ENCODE measurements at places on chromosomes 5 and 9.

DNA sequence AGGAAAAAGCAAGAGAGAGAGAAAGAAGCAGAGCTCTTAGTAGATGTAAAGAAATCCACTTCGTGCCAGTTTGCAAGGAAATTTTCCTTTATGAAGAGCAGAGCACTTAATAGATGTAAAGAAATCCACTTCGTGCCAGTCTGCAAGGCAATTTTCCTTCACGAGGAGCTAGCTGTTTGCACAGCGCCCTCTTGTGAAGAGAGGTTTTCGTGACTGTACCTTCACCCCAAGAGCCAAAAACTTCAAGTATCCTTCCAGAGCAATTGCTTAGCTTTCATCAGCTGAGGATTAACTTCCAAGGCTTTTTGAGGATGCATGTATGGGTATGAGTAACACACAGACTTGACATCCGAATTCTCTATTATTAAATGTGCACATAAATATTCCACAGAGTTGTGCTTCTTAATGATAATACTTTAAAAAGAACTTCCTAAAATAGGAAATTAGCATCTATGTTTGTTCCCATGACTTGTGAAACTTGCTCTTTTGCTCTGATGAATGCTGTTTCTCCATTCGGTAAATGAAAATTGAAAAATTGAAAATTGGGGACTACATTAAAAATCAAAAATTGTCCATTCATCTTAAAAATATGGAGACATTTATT, 525.6 kb downstream of the PDE4D start:
- peak; percentile 22 for DNase-seq

DNA sequence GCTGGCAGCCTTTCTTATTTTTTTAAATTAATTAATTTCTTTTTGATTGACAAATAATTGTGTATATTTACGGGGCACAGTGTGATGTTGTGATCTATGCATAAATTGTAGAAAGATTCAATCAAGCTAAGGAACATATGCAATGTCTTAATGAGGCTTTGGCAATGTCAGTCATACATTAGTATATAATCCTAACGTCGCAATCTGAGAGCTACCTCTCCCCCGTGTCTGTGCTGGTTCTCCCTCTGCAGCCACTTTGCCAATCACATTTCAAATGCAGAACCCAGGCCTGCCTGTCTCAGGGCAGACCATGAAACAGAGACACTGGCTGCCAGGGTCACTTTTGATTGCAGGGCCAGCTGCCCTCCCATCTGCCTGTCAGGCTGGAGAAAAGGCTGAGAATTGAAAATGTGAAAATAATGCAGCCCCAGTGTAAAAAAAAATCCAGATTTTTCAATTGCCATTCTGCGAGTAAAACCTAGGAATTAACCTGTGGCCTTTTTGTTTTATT, 56.3 kb downstream of the SLC24A2 start:
- no peak for DNase-seq

- DNase-seq, result no peak
Observed at GRCh38 chr5:116358911-116359418, 215.7 kb downstream of the SEMA6A start.

- DNase-seq, result peak; percentile 31
Observed at GRCh38 chr5:38265546-38266179, 7.3 kb downstream of the EGFLAM start.

DNA sequence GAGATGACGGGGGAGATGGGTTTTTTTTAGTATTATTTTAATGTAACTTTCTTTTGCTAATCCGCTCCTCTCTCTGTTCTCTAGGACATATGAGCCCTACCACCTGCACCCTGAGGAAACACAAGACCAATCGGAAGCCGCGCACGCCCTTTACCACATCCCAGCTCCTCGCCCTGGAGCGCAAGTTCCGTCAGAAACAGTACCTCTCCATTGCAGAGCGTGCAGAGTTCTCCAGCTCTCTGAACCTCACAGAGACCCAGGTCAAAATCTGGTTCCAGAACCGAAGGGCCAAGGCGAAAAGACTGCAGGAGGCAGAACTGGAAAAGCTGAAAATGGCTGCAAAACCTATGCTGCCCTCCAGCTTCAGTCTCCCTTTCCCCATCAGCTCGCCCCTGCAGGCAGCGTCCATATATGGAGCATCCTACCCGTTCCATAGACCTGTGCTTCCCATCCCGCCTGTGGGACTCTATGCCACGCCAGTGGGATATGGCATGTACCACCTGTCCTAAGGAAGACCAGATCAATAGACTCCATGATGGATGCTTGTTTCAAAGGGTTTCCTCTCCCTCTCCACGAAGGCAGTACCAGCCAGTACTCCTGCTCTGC, 4.8 kb downstream of the MSX2 start:
- no peak for DNase-seq

GRCh38 chr5:53366245-53366644, 114.2 kb upstream of the FST start:
- DNase-seq, result no peak

GRCh38 chr9:5920860-5921328, 30.2 kb downstream of the MLANA start:
- no peak for DNase-seq

- DNase-seq, result no peak
Observed at GRCh38 chr5:111806156-111806555, 49.2 kb upstream of the NREP start.

DNA sequence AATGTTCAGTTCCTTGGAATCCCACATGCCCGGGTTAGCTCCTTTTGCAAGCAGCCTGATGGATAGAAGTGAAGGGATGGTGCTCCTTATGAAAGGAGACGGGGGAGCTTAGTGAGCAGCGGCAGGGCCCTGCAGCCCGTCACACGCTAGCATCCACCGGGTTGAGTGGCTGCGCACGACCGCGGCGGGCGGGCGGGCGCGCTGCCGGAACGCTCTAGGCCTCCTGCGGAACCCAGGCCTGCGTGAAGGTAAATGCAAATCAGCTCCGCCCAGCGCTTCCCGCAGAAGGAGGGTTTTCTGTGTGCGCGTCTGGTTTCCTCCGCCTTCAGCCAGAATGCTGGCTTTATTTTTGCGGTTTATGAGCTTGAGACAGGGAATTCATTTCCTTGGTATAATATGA, 19.8 kb downstream of the IL12B start:
- DNase-seq, result peak; percentile 6

DNA sequence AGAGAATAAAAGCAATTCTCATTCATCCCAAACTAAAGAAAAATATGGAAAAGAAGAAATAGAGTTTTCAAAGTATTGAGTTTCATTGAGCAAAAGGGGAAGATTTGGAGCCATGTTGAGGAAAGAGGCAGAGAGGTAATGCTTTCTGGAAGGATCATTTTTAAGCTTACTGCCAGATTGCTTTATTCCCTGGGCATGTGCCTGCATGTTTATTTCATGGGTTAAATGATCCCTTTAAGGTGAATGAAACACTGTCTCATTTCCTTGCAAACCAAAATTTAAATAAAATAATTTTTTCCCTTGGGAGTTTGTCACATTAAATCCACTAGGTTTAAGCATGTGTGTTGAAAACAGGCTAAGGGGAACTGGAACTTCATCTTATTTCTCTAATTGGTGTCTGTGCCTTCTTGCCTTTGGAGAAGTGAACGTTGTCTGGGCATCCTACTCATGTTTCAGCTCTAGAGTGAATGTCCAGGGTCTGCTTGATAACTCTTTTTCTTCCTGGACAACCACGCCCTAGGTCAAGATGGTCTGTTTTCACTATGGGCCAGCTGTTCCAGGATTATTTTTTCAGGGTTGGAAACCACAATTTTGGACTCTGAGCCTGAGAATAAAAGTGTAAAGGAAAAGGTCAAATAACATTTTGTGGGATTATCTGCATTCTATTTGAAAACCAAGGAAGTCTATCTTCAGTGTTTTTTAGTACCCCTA, 114.1 kb upstream of the ELL2 start:
- DNase-seq, result no peak

GRCh38 chr9:95366731-95367325, 49.3 kb upstream of the FANCC start:
- DNase-seq, result no peak

GRCh38 chr9:69885931-69886330, 65.3 kb downstream of the CFAP95 start:
- DNase-seq, result no peak

GRCh38 chr9:126704892-126705766, 91.4 kb downstream of the LMX1B start:
- DNase-seq, result peak; percentile 77

DNA sequence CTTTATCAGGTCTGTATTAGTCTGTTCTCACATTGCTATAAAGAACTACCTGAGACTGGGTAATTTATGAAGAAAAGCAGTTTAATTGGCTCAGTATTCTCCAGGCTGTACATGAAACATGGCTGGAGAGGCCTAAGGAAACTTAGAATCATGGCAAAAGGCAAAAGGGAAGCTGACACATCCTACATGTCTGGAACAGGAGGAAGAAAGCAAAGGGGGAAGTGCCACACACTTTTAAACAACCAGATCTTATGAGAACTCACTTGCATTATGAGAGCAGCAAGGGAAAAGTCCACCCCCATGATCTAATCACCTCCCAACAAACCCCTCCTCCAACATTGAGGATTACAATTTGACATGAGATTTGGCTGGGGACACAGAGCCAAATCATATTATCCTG, 132.1 kb downstream of the PCSK1 start:
- no peak for DNase-seq

- DNase-seq, result no peak
Observed at GRCh38 chr9:34190996-34191892, 12.4 kb downstream of the UBAP1 start.

DNA sequence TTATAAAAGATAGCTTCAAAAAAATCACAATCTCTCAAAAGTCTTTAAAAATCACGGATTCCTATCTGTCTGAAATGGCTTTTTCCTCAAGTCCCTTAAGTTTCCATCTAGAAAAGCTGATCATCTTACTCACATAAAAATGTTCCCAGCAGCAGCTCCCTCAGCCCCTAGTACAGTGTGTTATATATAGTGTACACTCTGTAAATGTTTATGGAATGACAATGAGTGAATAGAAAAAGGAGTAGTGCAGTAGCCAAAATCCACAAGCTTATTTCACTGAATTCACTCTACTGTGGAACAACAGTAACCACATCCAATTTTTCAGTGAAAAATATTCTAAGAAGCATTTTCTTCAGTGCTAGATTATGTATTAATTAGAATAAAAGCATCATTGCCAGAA, 609.4 kb downstream of the DTWD2 start:
- no peak for DNase-seq

GRCh38 chr5:111748304-111748763, 8.7 kb downstream of the NREP start:
- DNase-seq, result no peak

Data from stimulated activated CD8-positive, alpha-beta memory T cell treated with anti-CD3 and anti-CD28 coated beads, Interleukin-2, amount 100 ng/mL, for 48 hours (primary cell).